Stimulated activated CD8-positive, alpha-beta memory T cell treated with anti-CD3 and anti-CD28 coated beads, Interleukin-4, amount 100 ng/mL, for 48 hours (primary cell): ENCODE measurements at places on chromosomes 7 and 10.
A peak's percentile ranks its signal among the peaks of the same experiment; 100 is the strongest.

DNA sequence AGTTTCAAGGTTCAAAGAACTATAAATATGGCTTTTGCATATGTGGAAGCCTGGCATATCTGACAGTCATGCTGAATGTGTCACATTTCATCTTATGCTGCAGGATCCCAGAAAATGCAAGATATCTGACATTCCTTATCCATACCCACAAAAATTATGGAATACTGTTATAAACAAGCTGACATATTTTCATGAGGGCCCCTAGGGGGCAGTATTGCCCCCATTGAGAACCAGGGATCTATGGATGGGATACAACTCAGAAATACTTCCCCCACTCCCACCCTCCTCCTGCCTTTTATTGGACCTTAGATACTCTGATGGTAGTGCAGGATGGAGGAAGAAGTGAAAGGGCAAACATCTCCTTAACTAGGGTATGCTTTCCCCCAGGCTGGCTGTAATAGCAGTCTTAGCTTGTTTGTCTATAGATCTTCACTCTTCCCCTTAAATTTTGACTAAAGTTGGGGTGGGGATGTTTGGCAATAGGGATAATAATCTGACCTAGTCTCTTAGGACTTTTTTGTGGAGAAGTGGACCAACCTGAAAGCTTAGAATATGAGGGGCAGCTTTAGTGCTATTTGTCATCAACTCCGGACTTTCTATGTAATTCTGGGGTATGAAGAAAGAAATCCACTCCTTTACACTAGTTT lies 3.5 kb upstream of the GNGT1 start:
- no peak for DNase-seq

DNA sequence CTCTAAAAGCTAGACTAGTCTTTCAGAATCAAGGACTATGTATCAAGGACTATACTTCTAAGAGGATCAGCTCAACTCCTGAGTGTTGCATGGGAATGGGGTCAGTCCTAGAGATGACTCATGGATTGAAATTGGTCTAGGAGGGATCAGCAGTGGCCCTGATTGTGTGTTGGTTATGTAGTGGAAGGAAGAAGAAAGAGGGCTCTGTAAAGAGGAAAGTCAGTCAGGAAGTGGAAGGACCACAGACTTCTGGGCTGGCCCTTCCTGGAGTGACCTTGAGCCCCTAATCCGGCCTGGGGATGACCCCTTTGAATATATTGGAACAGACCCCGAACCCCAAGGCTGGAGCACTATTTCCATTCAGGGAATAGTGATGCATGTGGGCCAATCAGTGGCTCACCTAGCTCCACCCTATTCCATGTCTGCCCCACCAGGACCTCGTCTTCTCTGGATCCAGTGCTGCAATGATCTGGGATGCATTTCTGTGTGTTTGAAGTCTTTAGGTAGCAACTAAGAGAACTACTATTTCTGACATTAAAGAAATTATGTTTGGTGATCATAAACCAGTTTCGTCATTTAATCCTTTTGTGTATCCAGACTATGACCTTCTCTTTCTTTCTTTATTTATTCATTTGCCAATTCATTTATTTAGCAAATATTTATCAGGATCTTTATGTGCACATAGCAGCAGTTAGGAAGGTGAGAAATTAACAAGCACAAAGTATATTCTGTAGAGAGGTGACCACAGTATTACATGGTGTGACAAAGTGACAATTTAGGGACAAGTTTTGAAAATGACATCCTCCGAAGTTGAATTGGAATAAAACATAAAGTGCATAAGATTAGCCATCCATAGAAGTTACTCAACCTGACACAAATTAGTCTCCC lies 48.6 kb upstream of the KIF5B start:
- no peak for DNase-seq

DNA sequence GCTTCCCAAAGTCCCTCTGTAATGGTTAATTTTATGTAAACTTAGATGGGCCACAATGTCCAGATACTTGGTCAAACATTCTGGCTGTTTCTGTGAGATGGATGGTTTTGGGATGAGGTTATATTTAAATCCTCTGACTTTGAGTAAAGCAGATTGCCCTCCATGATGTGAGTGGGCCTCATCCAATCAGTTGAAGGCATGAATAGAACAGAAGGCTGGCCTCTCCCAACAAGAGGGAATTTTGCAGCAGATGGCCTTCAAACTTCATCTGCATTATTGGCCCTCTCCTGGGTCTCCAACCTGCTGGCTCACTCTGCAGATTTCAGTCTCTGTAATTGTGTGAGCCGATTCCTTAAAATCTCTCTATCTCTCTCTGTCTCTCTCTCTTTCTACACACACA lies 362.3 kb downstream of the GRID1 start:
- no peak for DNase-seq

- peak; percentile 77 for DNase-seq
These were observed 59.2 kb downstream of the CDHR3 start for GRCh38 chr7:106022193-106022821.

GRCh38 chr7:74312418-74313028 lies 23.3 kb downstream of the CLIP2 start:
- no peak for DNase-seq

- DNase-seq, result no peak
These were observed 103.0 kb downstream of the RNF216 start for GRCh38 chr7:5678295-5679047.

- no peak for DNase-seq
These were observed 27.6 kb upstream of the MKRN1 start for GRCh38 chr7:140506788-140507464.

GRCh38 chr7:134962270-134962780 lies 24.0 kb upstream of the AGBL3 start:
- no peak for DNase-seq

DNA sequence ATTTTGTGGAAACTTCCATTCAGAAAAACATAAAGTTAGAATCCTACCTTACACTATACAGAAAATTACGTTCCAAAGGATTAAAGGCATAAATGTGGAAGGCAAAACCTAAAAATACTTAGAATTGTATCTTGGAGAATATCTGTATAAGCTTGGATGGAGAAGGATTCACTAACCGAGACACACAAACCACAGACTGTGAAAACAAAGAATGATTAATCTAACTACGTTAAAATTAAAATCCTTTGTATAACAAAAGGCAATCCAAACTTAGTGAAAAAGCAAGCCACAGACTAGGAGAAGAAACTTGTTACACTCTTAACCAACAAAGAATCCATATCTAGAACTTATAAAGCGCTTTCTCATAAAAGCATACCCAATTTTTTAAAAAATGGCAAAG lies 678.8 kb downstream of the INHBA start:
- no peak for DNase-seq

DNA sequence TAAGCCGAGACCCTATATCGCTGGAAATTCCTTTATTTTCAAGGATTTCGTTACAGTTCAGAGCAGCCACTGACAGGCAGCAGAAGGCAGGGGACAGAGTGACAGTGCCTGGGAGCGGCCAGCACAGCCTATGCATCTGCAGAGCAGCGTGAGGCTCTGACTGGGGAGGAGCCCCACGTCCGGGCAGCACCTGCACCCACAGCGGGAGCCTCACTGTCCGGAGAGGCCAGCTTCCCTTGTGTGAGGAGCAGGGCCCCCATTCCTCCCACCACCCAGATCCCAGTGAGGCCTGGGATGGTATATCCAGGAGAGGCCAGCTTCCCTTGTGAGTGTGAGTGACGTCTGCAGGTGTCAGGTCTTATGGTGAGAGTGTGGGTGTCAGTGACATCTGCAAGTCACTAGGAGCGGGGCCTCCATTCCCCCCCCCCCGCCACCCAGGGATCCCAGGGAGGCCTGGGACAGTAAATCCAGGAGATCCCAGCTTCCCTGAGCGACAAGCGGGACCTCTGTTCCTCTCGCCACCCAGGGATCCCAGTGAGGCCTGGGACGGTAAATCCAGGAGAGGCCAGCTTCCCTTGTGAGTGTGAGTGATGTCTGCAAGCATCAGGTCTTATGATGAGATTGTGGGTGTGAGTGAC lies 259.1 kb downstream of the PTPRN2 start:
- DNase-seq, result no peak

- DNase-seq, result no peak
These were observed 87.3 kb downstream of the PPP1R3A start for GRCh38 chr7:113831556-113831955.

DNA sequence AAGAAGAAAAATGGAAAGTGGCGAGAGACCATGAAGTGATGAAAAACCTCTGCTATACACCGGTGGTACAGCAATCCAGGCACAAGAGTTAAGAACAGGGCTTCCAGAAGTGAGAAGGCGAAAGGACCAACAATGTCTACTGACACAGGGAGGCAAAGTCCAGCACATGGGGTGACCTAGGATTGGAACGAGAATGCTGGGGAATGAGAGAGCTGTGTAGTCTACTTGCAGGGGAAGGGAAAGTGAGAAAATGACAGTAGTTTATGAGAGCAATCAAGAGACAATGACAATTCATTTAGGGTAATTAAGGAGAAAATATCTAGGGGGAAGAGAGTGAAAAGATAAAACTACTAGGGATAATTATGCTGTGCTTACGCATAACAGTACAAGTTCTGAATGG lies 169.2 kb downstream of the SLC25A13 start:
- no peak for DNase-seq

DNA sequence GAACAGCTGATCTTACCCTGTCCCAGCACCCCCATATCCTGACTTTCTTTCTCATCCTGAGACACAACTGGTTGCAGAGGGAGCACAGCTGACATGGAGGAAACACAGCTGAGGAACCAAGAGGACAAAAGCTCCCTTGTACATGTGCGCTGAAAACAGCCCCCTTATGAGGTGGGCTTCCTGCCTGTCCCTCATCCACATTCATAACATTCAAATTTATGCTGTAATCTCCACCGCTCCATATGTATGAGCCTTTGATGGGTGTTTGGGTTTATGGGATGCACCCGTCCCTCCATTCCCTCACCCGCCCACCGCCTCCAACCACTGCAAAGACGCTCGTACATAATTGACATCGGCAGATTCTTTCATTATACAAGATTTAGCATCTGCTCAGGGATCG lies 49.6 kb upstream of the BTRC start:
- no peak for DNase-seq

DNA sequence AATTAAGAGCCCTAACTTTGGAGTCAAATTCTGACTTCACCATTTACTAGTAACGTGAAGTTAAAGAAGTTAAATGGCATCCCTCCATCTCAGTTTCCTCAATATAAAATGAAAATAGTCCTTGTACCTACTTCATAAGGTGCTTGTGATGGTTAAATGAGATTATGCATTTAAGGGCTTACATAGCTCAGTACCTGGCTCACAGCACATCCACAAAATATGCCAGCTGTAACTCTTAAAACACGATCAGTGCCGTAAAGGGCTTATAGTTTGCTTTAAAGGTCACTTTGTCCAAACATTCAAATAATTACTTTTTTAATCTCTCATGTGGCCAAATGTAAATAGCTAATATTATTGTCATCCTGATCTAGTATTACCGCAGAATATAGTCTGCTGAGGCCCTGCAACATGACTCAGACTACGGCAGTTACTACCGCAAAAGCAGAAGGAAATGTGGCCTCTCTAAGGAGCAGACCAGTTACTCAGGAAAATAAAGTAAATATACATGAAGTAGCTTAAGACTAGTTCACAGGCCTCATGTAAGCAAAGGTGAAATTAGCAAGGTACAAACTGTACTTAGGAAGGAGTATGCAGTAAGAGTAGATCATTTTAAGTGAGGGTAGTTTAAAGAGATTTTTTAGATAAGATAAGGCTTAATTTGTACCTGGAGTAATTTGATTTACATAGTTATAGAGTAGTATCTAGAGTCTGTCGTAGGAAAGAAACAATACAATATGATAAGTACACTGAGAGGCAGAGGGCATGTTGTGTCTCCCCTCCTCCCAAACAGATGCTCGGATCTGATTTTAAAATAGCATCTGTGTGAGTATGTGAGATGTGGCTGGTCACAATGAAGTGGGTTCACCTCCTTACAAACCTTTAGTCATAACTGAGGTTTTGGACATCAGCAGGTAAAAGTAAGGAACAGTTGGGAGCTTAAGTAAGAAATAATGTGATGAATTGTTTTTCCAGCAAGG lies 13.1 kb downstream of the CASP2 start:
- DNase-seq, result no peak

- DNase-seq, result no peak
These were observed 66.9 kb upstream of the SLC25A13 start for GRCh38 chr7:96388620-96389383.

DNA sequence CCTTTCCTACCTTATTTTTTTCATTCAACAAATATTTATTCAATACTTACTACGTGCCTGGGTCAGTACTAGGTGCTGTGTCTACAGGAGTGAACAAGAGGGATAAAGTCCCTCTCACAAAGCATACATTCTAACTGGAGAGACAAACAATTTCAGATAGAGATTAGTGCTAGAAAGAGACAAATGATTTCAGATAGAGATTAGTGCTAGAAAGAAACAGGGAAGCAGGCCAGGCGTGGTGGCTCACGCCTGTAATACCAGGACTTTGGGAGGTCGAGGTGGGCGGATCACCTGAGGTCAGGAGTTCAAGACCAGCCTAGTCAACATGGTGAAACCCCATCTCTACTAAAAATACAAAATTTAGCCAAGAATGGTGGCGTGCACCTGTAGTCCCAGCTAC lies 34.6 kb downstream of the RBM28 start:
- DNase-seq, result no peak

DNA sequence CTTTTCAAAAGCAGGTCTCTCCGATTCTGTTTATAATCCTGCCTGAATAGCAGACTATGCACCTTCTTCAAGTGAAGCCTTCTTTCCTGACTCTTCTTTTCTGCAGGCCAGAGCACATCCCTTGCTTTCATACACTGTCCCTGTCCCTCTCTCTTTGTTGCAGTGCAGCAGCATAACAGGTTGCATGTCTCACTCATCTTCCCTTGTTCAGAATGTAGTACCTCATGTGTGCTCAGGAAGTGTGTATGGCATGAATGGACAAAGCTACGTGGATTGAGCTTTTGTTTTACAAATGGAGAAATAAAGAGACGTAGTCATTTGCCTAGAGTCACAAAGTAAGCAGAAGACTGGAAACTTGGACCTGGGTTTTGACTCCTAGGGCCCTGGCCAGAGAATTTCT lies 68.0 kb downstream of the PTPRZ1 start:
- no peak for DNase-seq

DNA sequence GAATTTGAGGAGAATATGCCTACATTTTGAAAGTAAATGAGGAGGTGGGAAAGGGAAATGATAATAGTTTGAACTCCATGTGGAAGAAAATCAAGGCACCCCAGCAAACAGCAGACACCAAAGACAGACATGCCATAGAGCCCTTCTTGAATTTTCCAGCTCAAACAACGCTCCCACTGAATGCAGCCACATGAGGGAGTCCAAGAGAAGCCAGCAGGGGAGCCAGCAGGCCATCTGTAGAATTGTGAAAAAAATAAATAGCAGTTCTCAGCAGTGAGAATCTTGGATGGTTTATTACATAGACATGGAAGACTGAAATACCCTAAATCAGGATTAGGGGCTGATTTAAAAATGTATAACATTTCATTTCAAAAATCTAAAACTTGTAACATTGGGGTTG lies 1567.3 kb upstream of the LRRTM3 start:
- no peak for DNase-seq

GRCh38 chr7:101113836-101114235 lies 13.1 kb upstream of the SERPINE1 start:
- no peak for DNase-seq
